Left ventricle myocardium inferior (tissue), 1 donor: ENCODE measurements at places on chromosomes 11 and 22. TPM values are rescaled to one million over a fixed set of nuclear protein-coding genes. Genes with fewer than 3 reads are reported as not detected.

CATSPERZ gene
- not detected for total RNA-seq

VSIG10L2 gene
- 0.08 TPM for total RNA-seq

TAF10 gene
- 106 TPM for total RNA-seq

PATE4 gene
- total RNA-seq = not detected

UBXN1 gene
- total RNA-seq = 82.3 TPM

DNA sequence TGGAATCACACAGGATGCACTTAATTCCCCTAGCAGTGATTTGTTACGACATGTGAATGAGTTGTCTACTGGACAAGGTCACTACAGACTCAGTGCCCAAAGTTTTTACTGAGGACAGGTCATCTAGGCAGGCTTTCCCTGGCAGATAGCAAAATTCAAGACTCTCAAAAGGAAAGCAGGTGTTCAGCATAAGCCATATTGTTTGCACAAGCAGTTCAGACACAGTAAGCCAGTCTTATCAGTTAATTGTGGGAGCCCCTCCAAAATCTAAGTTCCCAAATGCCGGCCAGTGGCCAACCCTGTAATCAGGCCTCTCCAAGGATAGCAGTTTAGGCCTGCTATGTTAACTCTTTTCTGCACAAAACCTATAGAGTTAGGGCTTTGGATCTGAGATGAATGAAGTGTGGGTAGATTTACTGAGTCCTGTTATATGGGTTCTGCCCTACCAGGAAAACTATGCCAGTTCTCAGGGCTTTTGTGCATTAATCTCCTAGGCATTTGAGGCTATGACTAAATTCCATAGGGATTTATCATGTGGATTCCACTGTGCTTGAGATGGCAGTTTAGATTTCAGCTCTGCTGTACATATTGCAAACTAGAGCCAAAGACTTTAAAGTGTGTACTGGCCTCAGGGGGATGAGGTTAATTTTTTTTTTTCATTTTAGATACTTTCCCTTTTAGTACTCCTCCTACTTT lies 4.8 kb upstream of the ARHGEF12 start:
- DNase-seq = peak; percentile 43

DNA sequence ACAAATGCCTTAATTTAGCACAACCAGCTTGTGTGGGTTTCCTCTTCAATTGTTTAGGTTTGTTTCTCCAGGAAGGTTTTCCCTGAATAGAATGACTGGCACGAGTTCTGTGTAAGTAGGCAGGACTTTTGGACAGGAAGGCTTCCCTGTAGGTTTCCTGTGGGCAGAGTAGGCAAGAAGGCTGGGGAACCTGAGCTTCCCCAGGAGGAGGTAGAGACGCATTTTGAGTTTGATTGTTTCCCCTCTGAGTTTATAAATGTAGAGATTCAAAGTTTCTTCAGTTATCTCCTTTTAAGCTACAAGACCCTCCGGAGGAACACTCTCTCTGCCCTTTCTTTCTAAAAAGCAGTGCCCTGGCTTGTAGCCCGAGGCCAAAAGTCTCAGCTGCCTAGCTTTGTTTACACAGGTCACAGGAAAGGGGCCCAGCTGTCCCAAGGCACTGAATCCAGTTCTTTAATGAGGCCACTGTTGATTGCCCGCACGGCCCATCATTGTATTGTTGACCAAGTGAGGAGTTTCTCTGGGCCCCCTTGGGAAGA lies 66.6 kb upstream of the RDX start:
- DNase-seq = no peak

- no peak for DNase-seq
Measured at GRCh38 chr11:11558396-11558795, 63.4 kb downstream of the GALNT18 start.

DNA sequence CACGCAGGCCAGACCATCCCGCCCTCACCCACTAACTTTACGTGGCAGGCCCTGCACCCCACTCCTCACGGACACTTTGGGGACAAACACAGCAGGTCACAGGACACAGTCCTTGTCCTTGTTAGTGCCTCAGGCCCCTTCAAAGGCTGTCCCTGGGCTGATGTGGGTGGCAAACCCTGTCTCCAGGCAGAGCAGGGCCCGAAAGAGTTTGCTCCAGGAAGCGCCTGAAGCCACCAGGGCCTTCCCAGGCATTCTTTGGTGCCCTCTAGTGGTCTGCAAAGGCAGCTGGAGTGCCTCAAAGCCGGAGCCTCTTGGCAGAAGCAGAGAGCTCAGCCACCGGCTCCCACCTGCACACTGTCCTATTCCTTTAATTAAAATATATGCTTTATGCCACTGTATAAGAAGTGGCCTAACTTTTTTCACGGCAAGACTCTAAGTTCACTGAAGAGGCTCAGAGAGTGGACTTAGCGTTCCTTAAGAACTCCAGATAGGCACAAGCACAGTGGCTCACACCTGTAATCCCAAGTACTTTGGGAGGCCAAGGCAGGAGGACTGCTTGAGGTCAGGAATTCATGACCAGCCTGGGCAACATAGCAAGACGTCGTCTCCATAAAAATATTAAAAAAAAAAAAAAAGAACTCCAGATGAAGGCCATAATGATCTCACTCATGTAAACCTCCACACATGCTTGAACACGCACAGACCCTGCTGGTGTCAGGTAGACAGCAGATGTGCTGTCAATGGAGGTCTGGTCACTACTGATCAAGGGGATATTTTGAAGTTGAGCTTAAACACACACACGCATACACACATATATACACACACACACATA lies 11.1 kb downstream of the TXN2 start:
- peak; percentile 78 for DNase-seq

- DNase-seq = no peak
Measured at GRCh38 chr11:86180423-86180822, 64.1 kb upstream of the EED start.

- no peak for DNase-seq
Measured at GRCh38 chr11:88384669-88385005, 47.1 kb upstream of the CTSC start.

DNA sequence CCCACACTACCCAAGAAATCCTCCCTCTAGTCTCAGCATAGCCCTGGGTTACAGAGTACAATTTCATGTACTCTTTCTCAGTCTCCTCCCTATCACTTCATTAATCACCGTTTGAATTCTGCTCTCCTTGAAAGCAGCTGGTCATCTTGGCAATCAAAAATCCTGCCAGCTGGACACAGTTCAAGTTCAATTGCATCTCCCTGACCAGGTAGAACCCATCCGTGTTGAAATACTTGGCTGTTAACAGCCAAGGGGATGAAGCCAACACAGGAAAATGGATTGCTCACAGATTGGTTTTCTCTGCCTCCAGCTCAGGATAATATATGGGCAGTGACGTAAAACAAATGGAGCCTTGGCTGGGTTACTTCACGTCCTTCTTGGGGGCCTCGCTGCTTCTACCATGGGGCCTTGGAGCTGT lies 55.1 kb upstream of the GRK3 start:
- DNase-seq = no peak

DNA sequence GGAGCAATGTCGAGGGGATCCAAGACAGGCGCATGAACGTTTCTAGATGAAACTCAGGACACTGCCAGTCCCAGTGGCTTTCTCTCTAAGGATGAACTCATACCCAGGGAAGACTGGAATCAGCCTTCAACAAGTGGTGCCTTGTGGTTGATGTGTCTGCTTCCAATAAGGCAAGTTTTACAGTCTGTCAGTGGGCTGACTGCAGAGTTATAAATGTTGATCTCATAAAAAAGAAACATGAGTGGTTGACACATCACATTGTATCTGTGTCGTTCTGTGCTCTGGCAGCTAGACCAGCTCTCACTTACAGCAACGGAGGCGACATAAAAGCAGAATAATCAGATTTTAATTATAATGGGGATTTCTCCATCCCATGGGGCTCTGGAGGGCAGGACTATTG lies 96.7 kb downstream of the SNX19 start:
- no peak for DNase-seq

DNA sequence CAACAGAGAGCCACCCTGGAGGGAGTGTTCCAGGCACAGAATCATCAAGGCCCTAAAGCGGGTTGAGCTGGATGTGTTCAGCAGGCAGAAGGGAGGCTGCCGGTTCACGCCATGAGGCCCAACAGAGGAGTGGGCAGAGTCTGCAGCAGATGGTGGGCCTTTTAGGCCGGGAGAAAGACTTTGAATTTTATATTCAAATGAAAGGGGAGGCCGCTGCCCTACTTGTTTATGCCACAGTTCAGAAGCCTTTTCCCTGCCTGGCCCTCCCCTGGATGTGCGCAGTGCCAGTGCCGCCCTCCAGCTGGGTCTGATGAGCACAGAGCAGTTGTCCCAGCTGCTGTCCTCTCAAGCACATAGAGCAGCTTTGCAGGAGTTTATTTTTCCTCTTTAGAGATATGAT lies 46.9 kb upstream of the TTC12 start:
- no peak for DNase-seq

GRCh38 chr11:111427471-111427912 lies 48.4 kb upstream of the POU2AF1 start:
- DNase-seq = no peak

GRCh38 chr11:16242806-16243205 lies 113.5 kb downstream of the SOX6 start:
- DNase-seq = no peak

DNA sequence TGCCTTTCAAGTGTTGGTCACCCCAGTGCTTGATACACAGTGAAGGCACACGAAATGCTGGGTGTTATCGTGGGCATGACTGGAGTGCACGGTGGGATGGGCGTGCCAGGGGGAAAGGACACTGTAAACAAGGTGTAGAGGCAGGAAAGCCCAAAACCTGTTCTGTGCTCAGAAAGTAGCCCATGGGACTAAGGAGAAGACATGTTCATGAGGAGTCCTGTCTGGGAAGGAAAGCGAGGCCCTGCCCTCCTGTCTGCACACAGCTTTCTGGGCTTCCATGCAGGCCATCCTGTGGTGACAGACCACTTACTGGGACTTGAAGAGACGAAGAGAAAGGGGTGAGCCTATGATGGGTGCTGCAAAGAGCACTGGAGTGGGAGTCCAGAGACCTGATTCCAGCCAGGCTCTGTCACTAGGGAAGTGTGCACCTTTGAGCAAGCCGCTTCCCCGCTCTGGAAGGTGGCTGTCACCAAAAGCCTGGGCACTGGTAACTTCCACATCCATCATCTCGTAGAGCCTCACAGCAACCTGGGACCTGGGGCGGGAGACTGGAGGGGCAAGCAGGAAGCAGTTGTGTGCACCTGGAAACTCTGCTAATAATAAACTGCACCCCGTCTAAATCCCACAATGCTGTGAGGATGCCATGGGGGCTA lies 846 bp upstream of the POU2F3 start:
- DNase-seq = no peak

DNA sequence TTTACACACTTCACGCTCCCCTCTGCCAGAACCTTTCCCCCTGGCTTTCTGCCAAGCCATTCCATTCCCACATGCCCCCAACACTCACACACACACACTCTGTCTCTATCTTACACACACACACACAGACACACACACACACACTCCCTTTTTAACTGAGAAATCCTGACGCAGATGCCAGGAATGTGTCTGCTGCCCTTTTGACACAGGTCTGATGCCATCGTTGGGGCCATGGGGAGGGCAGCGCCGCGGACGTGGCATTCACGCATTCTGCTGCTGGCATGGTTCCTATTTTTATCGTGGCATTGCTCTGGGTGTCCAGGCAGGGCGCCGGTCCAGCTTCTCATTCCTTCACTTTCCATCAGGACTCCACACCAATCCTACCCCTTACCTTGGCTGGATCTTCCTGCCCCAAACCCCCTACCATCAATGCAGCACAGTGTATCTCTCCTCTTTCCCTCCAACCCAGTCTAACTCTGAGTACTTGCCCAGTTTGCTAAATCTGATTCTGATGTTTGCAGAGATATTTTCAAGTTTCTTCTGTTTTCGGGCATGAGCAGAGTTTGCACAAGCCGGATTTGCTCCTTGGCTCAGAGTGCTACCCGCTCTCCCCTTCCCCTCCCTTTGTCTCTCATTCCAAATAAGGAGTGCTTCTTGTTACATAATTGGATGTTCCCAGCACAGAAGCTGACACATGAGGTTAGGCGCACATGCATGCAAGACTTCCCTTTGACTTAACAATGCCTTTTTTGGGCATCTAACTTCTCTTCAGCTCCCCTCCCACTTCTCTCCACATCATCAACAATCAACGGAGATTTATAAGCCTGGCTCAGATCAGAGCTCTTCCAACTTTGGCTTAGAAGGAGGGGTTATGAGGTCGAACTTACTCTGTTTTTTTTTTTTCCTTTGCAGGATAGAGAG lies 18.8 kb downstream of the SNX19 start:
- DNase-seq = peak; percentile 69

GRCh38 chr22:32692371-32692770 lies 109.1 kb upstream of the TIMP3 start:
- DNase-seq = no peak

DNA sequence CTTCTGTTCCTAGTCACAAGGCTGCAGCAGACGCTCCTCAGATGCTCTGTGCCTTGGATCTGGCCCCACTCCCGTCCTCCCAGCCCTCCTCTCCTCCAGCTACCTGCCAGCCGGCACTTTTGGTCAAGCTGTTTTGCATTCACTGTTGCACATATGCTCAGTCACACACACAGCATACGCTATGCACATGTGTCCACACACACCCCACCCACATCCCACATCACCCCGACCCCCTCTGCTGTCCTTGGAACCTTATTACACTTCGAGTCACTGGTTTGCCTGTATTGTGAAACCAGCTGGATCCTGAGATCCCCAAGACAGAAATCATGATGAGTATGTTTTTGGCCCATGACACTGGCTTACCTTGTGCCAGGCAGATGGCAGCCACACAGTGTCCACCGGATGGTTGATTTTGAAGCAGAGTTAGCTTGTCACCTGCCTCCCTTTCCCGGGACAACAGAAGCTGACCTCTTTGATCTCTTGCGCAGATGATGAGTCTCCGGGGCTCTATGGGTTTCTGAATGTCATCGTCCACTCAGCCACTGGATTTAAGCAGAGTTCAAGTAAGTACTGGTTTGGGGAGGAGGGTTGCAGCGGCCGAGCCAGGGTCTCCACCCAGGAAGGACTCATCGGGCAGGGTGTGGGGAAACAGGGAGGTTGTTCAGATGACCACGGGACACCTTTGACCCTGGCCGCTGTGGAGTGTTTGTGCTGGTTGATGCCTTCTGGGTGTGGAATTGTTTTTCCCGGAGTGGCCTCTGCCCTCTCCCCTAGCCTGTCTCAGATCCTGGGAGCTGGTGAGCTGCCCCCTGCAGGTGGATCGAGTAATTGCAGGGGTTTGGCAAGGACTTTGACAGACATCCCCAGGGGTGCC lies 109.8 kb downstream of the BCR start:
- no peak for DNase-seq

DNA sequence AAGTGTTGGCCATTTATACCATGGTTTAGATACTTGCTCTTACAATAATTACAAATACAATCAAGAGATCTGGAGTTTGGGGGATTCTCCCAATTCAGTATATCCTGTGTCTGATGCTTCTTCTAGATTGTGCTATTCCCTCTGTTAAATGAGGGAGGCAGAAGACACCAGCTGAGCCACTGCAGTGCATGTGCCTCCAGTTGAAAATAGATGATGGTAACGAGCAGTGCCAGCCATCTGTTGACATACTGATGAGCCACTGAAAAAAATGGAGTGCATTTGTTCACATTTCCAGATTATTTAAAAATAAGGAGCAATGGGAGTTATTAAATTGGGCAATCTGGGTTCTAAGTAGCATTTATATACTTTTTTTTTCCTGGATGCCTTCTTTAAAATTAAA lies 1428.0 kb upstream of the TENM4 start:
- DNase-seq = no peak

GRCh38 chr22:33467080-33467479 lies 408.9 kb upstream of the SYN3 start:
- DNase-seq = no peak
